ENCODE measurements at places on chromosomes 2 and 18.

DNA sequence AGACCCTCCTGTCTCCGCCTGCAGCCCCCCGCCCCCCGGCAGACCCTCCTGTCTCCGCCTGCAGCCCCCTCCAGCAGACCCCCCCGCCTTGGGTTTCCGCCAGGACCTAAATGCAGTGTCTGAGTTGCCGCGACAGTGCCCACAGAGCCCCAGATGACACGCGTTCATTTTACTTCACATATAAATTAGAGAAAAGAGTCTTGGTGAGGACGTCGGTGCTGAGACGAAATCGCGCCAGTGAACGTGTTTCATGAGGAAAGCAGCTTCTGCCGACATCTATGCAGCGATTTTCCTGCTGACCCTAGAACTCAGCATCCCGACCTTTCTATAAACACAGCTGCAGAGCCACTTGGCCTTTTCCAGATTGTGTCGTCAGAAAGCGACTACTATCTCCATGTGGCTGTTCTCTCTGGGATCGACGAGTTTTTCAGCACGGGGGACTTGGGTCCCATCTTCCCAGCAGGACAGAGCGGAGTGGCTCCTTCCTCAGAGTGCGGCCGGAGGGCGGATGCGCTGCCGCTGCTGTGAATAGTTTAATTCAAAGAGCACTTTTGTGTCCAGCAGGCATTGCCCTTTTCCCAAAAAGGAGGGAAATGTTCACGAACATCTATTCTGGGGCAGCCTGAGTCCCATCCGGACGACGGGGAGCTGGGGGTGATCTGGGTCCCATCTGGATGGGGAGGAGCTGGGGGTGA lies 136.7 kb downstream of the NFATC1 start:
- DNase-seq = no peak

DNA sequence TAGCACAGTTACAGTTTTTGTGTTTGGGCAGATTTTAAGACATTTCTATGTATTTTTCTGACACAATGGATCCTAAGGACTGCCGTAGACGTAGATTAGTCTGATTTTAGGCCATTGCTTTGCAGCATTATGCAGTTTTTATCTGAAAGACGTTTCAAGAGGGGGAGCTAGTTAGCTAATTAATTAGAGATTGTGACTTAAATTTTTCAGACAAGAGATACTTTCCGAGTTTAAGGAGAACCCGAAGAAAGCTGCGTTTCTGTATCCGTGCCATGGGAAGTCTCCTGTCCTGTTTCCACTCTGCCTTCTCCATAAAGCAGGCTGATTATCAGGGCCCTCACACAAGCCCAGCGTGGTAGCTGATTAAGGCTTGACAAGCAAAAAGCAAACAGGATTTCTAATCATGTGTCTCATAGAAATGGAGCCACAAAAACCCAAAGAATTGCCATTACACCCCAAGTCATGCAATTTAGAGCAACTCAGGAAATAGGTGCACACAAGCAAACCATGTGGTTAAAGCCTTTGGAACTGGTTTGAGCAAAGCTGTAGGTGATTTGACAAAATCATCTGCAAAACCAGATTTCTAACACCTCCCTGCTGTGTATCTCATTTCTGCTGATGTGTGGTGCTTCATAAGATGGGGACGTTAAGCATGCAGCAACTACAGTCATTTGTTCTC lies 808.1 kb downstream of the RNF144A start:
- DNase-seq = no peak

DNA sequence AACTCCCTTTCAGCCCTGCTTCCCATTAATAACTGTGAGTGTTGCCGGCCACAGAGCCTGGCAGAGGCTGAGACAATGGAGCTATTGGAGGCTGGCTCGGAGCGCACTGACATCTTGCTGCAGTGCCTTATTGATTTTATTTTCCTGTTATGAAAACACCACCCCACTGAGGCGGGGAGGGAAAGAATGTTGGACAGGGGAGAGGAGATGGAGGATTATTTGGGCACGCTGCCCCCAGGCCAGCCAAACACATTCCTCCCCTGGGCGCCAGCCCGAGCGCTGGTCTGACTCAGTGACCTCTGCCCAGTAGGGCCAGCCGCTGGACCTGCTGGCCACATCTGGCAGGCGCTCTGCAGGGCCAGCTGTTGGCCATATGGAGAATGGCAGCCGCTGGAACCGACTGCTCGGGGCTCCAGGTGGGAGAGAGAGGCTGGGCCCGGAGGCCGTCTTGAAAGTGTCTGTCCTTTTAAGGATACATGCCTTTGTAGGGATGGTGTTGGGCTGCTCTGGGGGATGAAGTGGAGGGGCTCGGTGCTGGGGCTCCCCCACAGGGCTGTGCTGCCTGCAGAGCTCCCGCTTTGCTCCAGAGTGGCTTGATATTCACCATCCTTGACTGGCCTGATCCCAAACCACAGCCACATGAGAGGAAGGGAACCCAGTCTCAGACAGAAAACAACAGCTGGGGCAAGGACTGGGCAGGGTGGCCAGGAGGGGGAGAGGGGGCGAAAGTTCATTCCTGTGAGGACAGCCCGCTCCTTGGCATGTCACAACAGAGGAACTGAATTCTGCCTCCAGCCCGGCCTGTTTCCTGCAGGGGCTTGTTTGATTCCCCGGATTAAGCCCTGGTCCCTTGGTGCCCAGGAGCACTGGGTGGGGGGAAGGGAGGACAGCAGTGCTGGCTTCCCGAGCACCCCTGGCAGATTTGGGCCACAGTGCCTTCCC lies 179.0 kb downstream of the KLHL29 start:
- no peak for DNase-seq

GRCh38 chr18:10070561-10071000 lies 156.8 kb downstream of the VAPA start:
- DNase-seq = no peak

DNA sequence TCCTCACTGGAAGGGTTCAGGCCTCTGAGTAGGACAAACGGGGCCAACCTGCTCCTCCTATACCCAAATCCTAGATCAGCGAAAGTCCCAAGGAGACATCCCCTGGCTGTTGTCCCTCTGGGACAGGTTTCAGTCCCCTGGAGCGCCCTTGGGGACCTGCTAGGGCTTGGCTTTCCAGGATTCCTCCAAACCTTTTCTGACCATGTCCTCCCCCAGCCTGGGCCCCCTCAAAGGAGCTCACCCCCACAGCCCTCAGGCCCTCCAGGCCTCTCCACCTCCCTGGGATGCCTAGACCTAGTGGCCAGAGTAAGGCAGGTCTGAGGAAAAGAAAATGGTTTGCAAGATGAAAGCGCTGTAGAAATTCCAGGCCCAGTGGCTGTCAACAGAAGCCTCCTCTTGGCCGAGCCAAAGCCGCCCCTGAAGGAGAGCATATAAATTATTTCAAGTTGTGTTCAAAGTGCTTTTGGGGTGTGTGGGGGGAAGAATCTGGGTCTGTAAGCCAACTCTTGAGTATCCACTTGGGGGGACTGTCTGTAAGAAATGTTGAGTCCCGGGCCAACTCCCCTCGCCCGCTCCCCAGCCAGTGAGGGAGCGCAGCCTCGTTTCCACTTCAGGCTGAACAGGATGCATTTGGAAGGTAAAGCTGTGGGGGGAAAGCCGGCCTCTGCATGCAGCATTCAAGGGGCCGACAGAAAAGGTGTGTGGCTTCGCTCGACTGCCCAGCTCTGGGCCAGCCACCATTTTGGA lies 158.6 kb downstream of the DYSF start:
- DNase-seq = no peak

DNA sequence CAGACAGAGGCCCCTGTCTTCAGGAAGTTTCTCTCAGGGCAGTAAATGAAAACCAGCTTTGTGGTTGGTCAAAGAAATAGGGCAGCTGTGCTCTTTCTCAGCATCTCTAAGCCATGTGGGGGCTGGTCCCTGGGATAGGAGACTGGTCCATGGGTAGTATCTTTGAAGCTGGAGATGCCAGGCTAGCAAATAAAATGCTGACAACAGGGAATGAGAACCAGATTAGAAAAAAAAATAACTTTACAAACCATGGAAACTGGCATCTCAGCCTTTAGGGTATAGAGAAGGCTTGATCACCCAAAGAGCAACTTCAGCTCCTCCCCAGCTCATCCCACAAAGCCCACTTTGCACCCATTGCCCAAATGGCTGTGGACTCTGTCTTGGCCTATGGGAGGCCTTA lies 138.1 kb downstream of the TTC32 start:
- no peak for DNase-seq

- DNase-seq = no peak
Observed at GRCh38 chr2:584863-585823, 92.1 kb downstream of the TMEM18 start.

DNA sequence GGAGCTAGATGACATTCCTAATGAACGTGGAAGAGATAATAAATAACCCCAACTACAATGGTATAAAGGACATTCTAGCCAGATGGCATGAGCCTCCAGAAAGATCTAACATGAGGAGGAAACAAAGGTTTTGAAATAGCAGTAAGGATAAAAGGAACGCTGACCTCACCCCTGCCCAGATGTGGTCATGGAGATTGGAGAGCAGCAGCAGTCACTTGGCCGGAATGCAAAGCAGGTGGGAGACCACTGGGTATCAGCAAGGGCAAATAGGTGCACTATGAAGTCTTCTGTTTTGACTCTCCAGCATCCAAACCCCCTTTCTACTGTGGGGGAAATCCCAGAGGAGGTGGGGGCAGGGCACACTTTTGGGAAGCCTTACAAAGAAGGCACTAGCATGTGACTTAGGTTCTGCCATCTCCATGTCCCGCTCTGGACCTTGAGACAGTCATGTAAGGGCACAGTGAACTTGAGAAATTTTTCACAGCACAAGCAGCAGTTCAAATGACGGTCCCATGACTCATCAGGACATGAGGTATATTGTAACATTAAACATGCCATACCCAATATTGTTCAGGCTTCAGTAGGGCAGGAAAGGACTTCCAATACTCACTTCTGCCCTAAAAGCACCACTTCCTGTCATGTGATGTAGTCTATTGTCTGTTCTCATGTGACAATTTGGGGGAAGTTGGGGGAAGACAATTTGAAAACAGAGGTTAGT lies 55.2 kb downstream of the METTL4 start:
- DNase-seq = no peak

DNA sequence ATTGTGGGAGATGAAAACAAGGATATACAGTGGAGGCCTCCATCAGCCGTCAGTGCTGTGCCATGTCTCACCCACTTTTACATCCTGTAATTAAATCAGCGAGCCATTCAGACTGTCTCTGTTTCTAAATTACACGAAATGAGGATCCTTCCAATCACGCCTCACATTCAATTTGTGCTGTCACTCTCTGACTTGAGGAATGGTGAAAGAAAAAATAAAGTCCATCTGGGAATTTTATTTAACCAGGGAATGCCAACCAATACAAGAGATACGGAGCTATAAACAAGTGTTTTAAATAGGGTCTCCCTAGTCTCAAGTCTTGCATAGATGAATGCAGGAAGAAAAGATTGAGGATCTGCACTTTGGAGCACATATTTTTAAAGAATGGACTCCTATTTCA lies 72.8 kb downstream of the CMPK2 start:
- no peak for DNase-seq

DNA sequence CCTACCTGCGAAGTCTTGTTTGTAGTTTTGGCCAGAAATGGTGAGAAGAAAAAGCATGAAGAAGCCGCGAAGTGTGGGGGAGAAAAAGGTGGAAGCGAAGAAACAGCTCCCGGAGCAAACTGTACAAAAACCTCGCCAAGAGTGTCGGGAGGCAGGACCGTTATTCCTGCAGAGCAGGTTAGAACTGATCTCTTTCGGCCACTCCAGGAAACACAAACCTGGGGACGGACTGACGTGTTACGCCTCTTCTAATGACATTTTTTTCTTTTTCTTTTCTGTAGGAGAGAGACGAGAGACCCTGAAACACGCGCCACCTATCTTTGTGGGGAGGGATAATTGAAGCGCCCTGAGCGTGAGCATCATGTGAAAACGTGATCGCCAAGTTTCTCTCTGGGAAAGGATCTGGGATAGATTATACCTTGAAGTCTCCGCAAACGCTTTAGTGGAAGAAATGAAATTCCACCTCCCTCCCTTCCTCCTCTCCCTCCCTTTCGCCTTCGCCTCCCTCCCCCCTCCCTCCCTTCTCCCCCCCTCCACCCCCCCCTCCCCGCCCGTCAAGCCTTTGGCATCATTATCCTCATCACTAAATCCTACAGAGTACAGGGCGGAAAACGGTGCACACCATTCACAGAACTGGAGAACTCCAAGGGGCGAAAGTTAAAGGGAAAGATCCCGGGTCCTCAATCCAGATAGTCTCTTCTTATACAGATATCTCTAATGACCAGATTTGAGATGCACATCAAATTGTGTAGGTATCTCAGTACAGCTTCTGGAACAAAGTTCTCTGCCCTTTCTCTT lies at the start of gene ZEB2:
Gene ZEB2 (minus strand): TSS at position 186 of the 798 bp plus-strand sequence. CDS start 2,769 bp downstream, outside the sequence.
- DNase-seq = no peak

GRCh38 chr2:215498431-215498830 lies 62.6 kb upstream of the FN1 start:
- no peak for DNase-seq

DNA sequence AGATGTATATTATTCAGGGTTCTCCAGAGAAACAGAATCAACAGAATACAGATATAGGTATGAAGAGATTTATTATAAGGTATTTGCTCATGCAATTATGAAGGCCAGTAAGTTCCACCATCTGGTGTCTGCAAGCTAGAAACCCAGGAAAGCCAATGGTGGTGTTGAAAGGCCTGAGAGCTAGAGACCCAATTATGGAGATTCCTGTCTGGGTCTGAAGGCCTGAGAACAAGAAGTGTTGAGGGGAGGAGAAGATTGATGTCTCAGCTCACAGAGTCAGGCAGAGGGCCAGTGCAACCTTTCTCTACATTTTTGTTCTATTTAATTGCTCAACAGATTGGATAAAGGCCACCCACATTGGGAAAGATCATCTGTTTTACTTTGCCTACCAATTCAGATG lies 524.2 kb upstream of the CRIM1 start:
- DNase-seq = no peak

Data from cortex of kidney (tissue), 1 donor.